ENCODE measurements at places on chromosomes 13 and 19.

GRCh38 chr13:39056018-39056417, 17.8 kb downstream of the NHLRC3 start:
- DNase-seq, result no peak

- DNase-seq, result no peak
Observed at GRCh38 chr19:47609906-47610894, 1.3 kb downstream of the BICRA start.

DNA sequence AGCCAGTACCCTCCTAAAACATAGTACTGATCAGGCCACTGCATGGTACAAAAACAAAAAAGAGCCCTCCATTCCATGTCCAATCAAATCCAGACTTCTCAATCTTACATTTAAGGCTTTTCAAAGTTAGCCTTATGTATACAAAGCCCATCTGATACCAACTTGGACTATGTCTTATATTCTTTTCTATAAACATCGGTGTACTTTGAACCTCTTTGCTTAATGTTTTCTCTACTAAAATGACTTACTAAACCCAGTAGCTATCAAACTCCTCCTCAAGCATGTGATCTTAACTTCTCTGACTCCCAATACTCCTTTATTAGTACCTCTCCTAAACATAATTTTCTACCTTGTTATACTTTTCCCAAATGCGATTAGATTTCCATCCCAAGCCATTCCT, 14.8 kb downstream of the TSC22D1 start:
- DNase-seq, result no peak

DNA sequence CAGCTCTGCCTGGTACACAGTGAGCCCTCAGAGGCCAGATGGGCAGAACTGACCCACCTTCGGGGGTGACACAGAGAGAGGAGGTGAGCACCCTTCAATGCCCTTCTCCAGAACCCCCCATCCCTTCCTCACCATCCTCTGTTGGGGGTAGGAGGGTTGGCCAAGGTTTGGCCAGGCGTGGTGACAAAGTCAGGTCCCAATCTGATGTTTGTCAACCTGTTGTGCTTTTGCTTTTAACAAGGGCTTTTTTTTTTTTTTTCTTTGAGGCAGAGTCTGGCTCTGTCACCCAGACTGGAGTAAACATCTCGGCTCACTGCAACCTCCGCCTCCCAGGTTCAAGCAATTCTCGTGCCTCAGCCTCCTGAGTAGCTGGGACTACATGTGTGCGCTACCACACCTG, 7.3 kb downstream of the PTGIR start:
- no peak for DNase-seq

DNA sequence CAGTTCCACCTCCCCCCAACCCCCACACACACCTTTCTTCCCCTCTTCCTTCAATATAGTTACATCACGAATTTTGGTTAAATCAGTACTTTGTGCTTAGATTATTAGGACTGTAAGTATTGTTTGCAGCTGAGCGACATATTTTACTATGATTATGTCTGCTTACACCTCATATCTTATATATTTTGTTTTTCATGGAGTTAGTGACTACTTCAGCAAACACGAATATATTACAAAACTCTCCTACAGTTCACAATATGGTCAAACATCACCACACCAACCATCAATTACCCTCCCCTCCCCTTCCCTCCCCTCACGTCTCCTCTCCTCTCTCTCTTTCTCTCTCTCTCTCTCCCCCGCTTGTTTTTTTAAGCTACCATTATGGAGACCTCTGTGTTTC, 152.9 kb downstream of the TBC1D4 start:
- no peak for DNase-seq

DNA sequence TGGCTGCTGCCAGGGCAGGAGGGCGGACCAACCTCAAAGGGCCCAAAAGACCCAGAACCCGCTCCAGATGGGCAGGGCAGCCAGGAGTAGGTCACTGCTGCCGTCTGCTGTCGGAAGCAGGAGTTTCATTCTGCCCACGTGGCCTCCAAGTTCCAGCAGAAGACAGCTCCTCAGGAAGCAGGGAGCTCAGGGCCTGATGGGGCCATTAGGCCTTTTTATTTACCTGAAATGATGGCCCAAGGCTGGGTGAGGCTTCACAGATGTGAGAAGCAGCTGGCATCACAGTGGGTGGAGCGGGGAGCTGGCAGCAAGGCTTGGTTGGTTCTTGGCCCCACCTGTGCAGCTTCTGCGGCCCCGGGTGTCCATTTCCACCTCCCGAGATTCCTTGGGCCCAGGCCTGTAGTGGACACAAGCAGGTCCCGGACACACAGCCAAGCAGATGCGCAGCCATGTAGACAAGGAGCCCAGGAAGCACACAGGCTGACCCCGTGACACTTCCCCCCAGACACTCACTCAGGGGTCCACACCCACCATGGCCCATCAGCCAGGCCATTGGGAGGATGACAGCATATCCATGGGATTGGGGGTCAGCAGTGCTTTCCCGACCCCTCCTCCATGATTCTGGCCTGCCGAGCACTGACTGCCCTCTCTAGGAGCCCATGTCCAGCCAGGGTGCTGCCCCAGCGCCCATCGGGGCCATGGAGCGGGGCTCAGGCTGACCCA, 26.4 kb downstream of the C13orf46 start:
- peak; percentile 17 for DNase-seq

DNA sequence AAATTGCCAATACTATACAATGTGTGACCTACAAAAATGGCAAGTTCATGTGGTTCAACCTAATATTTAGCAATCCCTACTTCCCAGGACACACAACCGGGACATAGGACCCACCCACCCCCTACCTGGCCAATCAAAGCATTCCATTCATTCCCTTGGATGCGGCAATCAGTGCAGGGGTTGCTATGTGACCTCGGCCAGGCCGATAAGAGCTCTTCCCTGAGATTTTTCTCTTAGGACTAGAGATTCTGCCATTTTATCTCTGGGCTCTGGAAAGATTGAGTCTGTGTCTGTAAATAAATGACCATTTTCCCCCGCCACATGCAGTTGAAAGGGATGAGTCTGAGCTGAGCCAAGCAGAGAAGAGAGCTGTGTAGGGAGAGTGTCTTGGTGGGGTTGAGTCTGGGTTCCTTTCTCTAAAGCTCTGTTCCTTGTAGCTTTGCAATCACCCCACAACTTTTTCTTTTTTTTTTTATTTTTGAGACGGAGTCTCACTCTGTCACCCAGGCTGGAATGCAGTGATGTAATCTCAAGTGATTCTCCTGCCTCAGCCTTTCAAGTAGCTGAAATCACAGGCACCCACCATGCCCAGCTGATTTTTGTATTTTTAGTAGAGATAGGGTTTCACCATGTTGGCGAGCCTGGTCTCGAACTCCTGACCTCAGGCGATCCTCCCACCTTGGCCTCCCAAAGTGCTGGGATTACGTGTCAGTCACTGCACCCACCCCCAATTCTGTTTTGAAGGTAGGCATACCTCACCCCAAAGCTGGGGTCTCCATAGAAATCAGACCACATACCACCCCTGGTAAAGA, 7.4 kb downstream of the IFNL1 start:
- DNase-seq, result no peak

DNA sequence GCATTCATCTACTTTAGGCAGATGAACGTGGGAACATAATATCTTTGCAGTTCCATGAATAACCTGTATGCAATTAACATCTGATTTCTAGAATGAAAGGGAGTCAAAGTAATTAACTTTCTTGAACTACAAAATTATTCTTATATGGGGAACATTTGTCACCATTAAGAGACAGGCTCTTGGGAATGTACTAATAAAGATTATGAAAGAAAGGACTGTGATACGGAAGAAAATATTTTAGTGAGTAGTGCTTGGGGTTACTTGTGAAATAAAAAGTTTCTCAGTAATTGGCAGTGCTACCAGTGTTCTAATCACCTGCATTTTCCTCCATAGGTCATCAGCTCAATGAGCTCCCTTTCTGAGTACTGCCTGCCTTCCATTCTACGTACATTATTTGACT, 85.4 kb downstream of the FRY start:
- no peak for DNase-seq

DNA sequence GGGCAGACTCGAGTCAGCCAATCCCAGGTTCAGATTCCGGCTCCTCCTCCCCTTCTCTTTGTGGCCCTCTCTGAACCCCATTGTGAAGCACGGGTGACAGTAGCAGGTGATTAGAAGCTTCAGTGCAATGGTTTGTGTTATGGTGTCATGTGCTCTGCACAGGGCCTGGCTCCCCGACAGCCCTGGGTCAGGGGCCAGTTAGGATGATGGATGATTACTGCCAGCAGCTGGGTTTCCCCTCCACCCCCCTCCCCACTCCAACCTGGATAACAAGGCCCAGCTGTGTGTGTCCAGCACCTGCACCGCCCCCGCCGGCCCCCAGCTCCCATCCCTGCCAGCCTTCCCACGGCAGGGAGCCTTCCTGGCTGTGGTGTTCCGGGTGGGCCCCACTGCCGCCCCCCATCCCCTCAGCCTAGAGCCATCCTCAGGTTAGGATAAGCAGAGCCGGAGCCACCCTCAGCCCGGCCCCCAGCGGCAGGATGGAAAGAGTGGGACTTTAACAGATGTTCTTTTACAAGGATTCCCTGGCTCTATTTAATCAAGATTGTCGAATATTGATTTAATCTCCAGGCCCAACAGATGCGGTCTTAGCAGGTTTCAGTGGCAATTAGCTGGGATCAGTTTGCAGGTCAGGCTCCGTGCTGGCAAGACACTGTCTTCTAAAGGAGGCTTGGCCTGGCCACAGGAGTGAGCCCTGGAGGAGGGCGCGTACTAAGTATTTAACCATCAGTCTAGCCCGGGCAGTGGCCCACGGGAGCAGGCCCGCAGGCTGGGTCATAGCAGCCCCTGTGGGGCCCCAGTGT, 156.2 kb downstream of the SIPA1L3 start:
- DNase-seq, result no peak

DNA sequence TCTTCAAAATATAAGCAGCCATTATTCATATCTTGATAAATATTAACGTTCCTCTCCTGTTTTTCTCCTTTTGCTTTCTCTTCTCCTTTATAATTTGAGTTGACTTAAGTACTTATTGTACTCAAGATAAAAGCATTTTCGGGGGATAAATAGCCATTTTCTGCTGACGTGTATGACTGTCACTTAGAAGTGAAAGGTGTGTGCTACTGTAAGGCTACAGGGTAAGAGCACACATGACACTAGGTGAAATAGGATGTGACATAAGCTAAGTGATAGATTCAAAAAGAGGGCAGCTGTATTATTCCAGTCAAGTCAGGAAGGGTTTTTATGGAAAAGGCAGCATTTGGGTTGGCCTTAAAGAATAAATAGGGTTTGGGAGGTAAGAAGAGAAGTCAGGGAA, 128.5 kb downstream of the GPC6 start:
- no peak for DNase-seq

DNA sequence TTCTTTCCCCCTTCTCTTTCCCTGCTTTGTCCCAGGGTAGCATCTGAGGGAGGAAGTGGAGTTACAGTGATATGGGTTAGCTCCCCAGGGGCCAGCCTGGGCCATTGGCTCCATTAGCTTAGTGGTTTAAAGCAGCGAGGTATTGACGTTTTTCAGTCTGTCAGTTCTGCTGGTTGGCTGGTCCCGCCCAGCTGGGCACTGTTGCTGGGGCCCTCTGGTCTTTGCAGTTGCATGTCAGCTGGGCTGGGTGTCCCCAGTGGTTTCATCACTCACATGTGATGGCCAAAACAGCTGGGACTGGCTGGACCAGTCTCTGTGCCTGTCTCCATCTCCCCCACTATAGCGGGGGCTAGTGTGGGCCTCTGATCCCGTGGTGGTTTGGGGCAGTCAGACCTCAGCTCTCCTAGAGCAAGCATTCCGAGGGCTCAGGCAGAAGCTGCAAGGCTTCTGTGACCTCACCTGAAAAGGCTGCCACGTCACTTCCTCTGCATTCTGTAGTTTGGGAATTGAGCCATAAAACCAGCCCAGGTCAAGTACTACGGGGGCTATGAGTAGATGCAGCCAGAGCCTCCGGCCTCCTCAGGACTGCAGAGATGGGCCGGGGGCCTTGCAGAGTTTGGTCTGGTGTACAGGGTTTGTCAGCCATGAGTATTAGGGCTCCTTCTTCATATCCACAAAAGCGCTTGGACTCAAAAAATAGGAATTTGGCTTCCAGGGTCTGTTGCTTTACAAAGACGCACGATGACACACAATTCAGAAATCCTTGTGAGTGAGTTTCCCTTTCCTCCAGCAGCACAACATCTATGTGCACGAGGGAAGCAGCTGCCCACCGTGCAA, 30.0 kb downstream of the TSSK6 start:
- DNase-seq, result no peak

DNA sequence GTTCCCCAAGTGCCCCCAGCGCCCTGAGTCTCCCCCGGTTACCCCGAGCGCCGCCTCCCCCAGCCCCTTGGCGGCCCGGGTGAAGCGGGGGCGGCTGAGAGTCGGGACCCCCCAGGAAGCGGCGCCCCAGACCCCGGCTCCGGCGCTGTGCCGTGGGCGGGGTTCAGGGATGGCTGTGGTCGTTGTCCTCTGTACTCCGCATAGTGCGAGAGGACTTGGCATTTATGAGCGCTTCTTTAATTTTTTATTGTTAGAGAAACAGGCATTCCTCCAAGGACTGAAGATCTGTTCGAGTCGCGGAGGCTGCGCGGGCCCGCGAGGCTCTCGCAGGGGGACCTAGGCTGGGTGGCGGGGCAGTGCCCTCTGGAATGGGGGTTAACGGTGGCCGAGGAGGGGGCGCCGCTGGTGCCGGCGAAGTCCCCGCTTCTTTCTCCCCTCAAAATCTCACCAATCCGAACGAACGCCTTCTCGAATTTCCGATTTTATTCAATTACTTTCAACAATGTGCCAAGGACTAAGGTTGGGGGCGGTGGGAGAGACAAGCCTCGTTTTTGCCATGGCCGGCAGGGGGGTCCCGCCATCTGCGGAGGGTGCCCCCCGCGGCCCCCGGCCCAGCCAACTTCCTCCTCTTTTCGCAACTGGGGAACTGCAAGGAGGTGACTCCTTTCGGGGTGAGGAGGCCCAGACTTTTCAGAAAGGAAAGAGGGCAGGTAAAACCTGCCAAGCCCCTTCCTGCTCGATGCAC, 596 bp upstream of the GJB2 start:
- no peak for DNase-seq

DNA sequence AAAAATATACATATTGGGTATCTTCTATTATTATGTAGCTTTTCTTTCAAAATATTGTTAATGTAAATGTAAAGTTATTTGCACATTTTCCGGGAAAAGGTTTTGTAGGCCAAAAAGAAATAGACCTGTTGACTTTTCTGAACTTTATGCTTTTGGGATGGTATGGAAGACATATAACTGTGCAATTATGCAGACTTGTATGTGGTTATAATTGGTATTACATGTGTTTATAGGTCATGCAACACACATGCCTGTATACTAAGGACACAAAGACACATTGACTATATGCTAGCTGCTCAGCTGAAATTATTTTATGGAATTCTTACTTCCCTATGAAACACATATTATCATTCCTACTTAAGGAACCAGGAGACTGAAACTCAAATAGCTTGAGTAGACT, 2.3 kb upstream of the NBEA start:
- no peak for DNase-seq

- no peak for DNase-seq
Observed at GRCh38 chr13:30019648-30020626, 169.5 kb upstream of the UBL3 start.

GRCh38 chr19:55857149-55857548, 20.8 kb downstream of the NLRP4 start:
- no peak for DNase-seq

DNA sequence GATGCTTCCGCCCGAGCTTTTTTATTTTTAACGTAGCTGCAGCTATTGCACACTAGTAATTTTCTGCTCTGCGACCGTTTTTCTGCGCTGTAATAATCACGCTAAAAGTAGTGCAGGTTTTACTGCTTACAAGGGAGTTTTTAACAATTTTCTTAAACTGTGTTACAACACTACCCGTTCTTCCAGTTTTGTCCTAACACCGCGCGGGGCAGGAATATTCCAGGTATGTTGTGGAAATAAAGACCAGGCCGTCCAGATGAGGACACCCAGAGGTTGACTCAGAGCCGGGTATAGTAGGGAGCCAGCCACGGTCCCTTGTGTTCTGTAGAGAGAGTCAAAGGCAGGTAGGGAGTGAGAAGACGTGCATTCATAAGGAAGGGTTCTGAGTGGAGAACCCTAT, 21.7 kb downstream of the ZNF274 start:
- DNase-seq, result no peak
